Lung (tissue), 17 donors: ENCODE measurements at places on chromosomes 16 and 17.

DNA sequence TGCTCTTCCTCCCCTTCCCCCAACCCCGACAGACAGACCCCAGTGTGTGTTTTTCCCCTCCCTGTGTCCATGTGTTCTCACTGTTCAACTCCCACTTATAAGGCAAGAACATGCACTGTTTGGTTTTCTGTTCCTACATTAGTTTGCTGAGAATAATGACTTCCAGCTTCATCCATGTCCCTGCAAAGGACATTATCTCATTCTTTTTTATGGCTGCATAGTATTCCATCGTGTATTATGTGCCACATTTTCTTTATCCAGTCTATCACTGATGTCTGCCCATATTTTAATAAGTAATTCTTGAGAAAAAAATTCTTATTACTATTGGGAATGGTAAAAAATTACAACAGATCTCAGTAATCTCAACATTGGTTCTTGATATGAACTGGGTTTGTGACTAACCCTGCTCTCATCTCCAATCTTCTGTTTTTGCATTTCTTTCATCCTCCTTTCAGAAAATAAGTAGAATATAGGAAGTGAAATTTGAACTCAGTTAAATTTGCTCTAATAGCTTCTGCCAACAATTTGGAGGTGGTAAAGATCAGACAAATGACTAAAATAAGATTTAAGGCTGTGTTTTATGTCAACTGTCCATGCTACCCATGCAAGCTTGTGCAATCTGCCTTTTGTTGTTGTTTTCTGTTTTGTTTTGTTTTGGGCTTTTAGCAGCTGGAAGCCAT lies 11.1 kb downstream of the MARF1 start:
- DNase-seq = no peak

DNA sequence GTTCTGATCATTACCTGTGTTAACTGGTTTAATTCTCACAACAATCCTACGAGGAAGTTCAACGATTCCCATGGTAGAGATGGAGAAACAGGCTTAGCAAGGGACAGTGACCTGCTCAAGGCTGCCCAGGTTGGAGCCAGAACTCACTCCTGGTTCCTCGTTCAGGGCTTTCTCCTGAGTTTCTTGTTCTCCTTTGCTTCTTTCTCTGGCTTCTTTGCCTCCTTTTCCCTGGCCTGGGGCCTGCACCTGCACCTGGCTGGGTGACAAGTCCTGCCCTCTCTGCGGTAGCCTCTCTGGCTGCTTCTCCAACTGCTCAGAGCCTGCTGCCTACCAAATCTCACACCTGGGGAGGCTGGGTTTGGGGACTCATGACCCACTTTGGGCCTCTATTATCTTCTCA lies 2.8 kb downstream of the CCL22 start:
- no peak for DNase-seq

DNA sequence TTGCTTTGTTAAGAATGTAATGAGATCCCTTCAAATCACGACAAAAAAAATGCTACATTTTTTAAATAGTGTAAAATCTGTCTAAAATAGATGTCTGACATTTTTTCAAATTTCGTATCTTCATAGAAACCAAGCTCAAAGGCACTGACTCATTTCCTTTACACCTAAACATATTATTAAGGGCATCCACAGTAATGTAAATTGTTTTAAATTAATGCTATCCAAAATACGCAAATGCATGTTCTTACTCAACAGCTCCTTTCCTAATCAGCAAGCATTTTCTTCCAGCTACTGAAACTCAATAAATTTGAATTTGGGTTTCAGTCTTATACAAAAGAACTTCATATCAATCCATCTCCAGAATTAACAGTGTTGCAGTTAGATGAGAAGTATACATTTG lies 4.3 kb downstream of the C16orf87 start:
- DNase-seq = no peak

DNA sequence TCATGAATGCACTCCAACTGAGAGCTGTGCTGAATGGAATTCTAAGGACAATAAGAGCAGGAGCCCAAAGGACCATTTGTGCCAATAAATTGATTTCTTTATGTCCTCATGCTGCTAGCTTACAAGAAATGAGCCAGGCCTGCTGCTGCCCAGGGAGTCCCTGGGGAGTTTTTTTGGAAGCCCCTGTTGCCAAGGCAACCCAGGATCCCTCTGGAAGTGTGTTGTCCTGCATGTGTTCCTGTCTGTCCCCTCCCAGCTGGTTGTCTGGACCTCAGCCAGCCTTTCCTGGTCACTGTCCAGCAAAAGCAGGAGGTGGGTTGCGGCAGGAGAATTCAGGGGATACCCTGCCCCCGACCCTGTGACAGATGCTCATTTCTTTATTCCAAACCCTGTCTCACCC lies 51.0 kb upstream of the GPRC5B start:
- DNase-seq = peak; percentile 32

GRCh38 chr16:4944333-4945281 lies 7.7 kb upstream of the PPL start:
- peak; percentile 80 for DNase-seq

GRCh38 chr16:51538707-51539498 lies 387.8 kb upstream of the SALL1 start:
- DNase-seq = no peak

DNA sequence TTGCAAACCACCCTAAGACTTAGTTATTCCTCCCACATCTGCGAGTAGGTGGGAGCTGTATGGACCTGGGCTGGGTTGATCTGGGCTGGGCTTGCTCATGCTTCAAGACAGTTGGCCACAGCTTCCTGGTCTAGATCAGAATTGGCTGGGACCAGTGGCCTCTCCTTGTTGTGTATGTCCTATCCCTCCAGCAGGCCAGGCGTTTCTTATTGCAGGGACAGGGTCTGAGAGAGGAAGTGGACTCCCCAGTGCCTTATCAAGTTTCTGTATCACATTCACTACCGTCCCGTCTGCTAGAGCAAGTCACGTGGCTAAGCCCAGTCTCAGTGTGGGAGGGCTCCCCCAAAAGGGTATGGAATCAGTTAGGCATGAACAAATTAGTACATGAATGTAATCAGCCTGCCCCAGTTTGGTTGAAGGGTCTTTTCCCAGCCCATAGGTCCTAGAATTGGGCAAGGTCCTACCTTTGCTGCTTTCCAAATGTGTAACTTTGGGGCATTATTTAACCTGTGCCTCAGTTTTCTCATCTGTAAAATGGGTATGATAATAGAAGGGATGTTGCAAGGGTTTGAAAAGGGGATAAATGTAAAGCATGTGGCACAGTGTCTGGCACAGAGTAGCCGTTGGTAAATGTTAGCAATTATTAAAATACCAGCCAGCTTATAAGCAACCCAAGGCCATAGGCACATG lies 36.0 kb downstream of the NKD1 start:
- no peak for DNase-seq

DNA sequence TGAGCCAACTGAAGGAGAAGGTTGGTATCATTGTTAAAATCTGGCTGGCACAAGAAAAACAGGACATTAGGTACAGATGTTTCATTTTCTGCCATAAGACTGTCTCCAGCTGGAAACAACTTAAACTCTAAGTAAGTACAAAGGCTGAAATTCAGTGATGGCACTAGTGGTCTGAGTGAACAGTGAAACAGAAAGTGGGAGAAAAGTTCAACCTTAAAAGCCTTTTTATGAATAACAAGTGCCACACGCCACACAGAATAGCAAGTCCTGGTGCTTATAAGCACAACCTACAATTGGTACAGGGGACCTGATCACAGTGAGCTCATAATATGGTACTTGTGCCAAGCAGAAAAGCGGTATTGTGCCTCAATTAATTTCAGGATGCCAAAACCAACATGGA lies 56.7 kb downstream of the CEP112 start:
- no peak for DNase-seq

- no peak for DNase-seq
Observed at GRCh38 chr16:1323296-1324239, 9.9 kb upstream of the BAIAP3 start.

GRCh38 chr16:69396187-69397061 lies 10.6 kb upstream of the TERF2 start:
- peak; percentile 95 for DNase-seq

DNA sequence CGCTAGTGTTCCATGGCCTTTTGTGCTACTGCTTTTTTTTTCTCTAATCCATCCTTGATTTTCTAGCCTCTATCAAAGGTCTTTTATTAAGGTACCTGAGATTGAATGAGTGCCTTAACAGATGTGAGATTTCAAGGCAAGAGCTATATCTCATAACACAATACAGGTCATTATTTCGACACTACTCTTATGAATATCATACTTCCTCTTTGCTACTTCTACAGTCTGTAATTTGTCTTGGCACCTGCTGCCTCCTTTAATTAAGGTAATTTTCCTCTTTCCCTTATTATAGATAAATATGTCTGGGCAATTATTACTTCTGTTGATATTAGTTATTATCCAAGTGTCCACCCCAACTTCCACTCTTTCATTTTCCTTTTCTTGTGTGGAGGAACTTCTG lies 5.3 kb downstream of the KRT28 start:
- no peak for DNase-seq
